ENCODE measurements at places on chromosomes 12 and 14. TPM values are rescaled to one million over a fixed set of nuclear protein-coding genes. Genes with fewer than 3 reads are reported as not detected.

The CCDC177 gene
- total RNA-seq = not detected

The KRT8 gene
- total RNA-seq = 1.6 TPM

The OR9K2 gene
- not detected for total RNA-seq

The ANKRD33 gene
- total RNA-seq = not detected

The DNAH10 gene
- total RNA-seq = under 0.01 TPM

The GPR162 gene
- total RNA-seq = 8.9 TPM
